ENCODE measurements at places on chromosomes 2 and 18.

GRCh38 chr2:113054066-113054465 lies 1.4 kb upstream of the IL36B start:
- DNase-seq = no peak

DNA sequence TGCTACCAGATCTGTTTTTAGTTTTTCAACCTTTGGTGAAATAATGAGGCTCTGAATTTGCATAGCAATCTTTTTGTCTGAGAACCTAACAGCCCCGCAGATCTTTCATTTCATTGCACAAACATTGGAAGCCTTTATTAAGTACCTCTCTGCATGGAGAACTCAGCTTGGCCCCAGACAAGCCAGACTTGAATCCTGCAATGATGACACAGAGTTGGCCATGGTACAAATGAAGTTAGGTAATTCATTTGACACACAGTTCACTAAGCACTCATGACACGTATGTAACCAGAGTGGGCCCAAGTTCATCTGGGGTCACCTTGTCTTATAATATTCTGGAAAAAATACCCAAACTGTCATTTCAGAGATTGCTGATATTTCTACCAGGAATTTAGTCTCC lies 439.1 kb upstream of the ID2 start:
- DNase-seq = no peak

GRCh38 chr2:212421556-212422334 lies 116.9 kb downstream of the ERBB4 start:
- DNase-seq = no peak

DNA sequence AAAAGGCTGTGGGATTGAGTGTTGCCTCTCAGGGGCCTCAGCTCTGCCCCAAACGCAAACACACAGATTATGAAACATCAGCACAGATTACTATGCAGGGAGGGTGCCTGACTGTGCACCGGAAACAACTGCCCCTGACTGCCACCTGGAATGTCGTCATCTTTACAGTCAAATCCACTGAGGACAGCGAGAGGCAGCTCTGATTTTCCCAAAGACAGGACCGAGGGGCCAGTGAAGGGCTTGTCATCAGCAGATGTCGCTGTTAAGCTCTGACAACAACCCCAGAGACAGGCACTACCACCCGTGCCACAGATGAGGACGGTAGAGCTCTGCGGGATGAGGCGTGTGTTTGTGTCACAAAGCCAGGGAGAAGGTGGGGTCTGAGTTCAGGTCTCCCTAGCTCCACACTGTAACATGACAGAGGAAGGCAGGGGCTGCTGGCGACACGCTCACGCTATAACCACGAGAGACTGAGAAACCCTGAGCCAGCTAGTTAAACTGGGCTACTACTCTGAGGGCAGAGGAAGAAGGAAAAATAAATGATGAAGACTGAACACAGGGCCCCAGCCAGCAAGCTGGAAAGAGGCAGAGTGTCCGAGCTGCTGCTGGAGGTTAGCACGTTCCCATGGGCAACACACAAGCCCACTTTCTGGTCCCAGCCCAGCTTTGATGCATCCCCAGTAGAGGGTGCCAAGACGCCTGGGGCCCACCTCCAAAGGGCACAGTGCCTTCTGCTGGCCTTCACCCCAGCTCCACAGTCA lies 47.0 kb downstream of the PARD6G start:
- DNase-seq = no peak

DNA sequence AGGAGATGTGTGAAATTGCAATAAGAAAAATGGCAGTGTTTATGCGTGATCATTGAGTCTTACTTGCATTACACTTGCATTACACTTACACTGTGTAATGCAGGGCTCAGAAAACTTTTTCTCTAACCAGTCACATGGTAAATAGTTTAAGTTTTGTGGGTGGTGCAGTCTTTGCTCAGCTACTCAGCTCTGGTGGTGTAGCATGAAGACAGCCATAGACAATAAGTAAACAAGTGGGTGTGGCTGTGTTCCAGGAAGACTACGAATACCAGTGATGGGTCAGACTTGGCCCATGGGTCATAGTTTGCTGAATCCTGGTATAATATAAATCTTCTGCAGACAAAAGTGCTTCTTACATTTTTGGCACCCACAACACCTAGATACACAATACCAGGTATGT lies 115.6 kb upstream of the CYP1B1 start:
- no peak for DNase-seq

GRCh38 chr18:56306797-56307196 lies 331.6 kb downstream of the TXNL1 start:
- no peak for DNase-seq

DNA sequence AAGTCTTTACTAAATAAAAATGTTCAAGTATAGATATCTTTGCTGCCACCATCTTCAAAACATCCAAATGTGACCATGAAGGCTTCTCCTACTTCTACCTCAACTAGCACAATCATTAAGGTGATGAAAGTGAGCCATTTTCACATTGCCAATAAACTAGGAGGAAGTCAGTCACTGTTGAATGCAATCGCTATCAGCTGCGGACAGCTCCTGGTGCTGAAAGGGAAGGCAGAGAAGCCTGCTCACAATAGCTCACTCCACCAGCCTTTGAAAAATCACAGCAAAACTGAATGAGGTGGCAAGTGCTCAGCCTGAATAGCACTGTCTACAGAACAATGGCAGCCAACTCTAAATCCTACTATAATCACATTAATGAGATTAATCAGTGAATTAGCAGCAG lies 2.2 kb downstream of the MYT1L start:
- no peak for DNase-seq

- DNase-seq = no peak
Observed at GRCh38 chr2:160289831-160290230, 89.8 kb upstream of the ITGB6 start.

DNA sequence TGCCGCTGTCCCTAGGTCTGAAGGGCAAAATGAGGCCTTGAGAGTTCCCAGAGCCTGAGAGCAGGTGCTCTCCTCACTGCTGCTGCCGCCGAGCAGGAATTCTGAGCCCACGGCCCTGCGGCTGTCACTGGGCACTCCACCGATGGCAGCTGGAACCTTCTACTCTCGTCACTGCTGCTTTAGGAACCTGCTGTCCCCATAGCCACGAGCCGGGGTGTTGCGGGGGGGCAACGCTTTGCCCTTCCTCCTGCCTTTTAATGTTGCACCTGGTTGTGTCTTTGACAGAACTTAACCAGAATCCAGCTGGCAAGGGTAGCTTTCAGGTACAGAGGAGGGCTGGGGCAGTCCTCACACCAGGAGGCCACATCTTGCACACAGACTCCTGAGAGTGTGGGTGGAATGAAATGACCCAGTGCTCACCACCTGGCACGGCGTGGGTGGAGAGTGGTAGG lies 32.3 kb downstream of the NCK2 start:
- no peak for DNase-seq

- no peak for DNase-seq
Observed at GRCh38 chr18:70288171-70288850, 534 bp upstream of the SOCS6 start.

- DNase-seq = no peak
Observed at GRCh38 chr2:174510583-174511189, 23.9 kb upstream of the GPR155 start.

GRCh38 chr2:8509621-8510020 lies 172.2 kb upstream of the ID2 start:
- DNase-seq = no peak

- no peak for DNase-seq
Observed at GRCh38 chr2:290090-290722, 2.3 kb upstream of the ALKAL2 start.

- DNase-seq = no peak
Observed at GRCh38 chr18:66558773-66559172, 45.1 kb downstream of the CDH19 start.

GRCh38 chr2:142165790-142166189 lies 35.0 kb upstream of the LRP1B start:
- DNase-seq = no peak

DNA sequence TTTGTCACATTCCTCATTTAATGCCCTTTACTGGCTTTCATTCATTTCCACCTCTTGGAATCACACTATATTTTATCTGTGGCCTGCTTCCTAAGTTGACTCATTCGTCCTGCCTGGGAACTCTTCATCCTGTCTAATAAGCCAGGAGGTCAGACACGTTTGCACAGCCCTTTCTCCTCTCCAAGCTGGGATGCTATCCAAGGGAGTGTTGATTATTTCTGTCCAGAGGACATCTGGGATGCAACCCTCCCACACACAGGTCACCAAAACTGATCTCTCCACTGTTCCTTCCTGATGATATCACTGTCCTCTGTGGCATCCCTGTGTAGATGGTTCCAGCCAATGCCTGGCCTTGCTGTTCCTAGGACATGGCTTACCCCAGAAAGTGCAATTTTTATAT lies 79.8 kb upstream of the NOSTRIN start:
- DNase-seq = no peak

DNA sequence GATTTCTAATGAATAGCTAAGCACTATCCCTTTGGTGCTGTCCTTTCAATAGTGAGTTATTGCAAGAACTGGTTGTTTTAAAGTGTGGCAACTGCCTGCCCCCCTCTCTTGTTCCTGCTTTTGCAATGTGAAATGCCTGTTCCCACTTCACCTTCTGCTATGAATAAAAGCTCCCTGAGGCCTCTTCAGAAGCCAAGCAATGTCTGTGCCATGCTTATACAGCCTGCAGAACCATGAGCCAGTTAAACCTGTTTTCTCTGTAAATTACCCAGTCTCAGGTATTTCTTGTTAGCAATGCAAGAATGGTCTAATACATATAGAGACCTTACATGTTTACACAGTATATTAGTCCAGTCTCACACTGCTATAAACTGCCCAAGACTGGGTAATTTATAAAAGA lies 15.0 kb upstream of the METTL21A start:
- DNase-seq = no peak

GRCh38 chr2:24359129-24360049 lies 947 bp downstream of the ITSN2 start:
- no peak for DNase-seq

- no peak for DNase-seq
Observed at GRCh38 chr2:171878481-171878993, 15.5 kb downstream of the SLC25A12 start.

DNA sequence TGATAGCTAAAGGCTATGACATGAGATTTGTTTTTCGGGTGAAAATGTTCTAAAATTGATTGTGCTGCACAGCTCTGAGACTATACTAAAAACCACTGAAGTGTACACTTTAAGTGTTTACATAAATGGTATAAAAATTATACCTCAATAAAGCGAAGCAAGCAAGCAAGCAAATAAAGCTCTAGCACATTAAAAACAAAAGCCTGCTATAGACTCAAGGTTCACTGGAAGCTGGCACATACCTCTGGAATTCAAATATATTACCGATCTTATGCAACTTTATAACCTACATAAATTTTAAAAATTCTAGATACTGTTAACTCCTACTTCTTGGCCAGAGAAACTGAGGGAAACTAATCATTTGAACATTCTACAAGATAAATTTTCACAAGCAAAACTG lies 20.1 kb downstream of the PELI1 start:
- no peak for DNase-seq

- no peak for DNase-seq
Observed at GRCh38 chr2:88452980-88453582, 588 bp upstream of the FOXI3 start.

DNA sequence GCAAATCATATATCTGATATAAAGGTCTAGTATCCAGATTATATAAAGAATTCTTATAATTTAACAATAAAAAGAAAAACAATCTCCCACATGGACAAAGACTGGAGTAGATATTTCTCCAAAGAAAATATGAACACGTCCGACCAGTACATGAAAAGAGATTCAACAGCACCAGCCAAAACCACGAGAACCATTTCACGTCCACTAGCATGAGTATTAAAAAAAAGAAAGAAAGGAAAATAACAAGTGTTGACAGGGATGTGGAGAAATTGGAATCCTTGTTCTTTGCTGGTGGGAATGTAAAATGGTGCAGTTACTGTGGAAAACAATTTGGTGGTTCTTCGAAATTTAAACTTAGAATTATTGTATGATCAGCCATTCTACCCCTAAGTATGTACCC lies 432.7 kb upstream of the TRIB2 start:
- no peak for DNase-seq

DNA sequence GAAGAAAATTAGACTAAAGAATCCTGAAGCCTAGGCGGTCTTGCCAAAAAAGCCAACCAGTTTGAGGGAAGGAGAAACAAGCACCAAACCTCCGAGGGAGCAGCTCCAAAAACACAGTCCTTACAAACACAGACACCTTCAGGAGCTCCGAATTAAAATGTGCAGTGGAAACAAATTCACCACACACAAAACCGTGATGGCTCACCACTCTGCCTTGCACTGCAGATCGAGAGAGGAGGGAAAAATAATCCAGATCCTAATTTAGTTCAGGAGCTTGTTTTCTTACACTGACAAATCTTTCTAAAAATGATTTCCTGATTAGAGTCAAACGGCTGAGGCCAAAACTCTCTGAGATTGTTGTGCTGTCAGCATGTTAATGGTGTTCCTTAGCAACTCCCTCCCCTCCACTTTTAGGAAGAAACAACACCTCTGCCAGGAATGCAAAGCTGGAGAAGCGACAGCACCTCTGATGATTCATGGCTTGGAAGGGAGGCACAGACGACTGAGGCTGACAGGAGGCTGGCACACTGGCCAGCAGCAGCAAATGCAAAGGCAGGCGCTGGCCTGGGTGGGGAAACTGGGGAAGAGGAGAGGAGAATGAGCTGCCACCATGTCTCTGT lies 249.4 kb upstream of the KLHL29 start:
- no peak for DNase-seq

GRCh38 chr18:1361936-1362335 lies 457.3 kb downstream of the ADCYAP1 start:
- DNase-seq = no peak

- no peak for DNase-seq
Observed at GRCh38 chr2:54574107-54574859, 118.2 kb downstream of the SPTBN1 start.

- no peak for DNase-seq
Observed at GRCh38 chr2:129673847-129674711, 305.4 kb upstream of the RAB6C start.

GRCh38 chr2:71784734-71785511 lies 331.6 kb downstream of the DYSF start:
- no peak for DNase-seq

- DNase-seq = no peak
Observed at GRCh38 chr2:71680925-71681324, 227.6 kb downstream of the DYSF start.

Data from esophagus squamous epithelium (tissue), 5 donors.